ENCODE measurements at places on chromosomes 5 and 9.

- DNase-seq: no peak
Measured at GRCh38 chr5:31427013-31427723, 104.7 kb downstream of the DROSHA start.

DNA sequence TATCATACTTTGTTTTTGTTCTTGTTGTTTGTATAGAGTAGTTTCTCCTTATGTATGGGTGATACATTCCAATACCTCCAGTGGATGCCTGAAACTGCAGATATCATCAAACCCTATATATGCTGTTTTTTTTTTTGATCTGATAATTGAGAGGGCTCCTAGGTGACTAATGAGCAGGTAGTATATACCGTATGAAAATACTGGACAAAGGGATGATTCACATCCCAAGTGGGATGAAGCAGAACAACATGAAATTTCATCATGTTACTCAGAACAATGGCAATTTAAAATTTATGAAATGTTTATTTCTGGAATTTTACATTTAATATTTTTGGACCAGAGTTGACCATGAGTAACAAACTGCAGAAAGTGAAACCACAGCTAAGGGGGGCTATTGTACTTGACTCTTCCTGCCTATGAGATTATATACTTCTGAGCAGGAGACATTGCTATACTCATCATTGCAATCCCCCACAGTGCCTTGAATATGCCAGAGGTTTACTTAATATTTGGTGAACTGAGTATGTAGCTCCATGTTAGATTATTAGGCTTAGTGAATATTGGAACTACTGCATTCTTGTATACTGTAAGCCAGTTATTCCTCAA is 258.7 kb upstream of the FBXL7 start:
- no peak for DNase-seq

GRCh38 chr9:892123-892522 is 50.6 kb downstream of the DMRT1 start:
- no peak for DNase-seq

- no peak for DNase-seq
Measured at GRCh38 chr9:119881898-119882297, 512.7 kb upstream of the BRINP1 start.

DNA sequence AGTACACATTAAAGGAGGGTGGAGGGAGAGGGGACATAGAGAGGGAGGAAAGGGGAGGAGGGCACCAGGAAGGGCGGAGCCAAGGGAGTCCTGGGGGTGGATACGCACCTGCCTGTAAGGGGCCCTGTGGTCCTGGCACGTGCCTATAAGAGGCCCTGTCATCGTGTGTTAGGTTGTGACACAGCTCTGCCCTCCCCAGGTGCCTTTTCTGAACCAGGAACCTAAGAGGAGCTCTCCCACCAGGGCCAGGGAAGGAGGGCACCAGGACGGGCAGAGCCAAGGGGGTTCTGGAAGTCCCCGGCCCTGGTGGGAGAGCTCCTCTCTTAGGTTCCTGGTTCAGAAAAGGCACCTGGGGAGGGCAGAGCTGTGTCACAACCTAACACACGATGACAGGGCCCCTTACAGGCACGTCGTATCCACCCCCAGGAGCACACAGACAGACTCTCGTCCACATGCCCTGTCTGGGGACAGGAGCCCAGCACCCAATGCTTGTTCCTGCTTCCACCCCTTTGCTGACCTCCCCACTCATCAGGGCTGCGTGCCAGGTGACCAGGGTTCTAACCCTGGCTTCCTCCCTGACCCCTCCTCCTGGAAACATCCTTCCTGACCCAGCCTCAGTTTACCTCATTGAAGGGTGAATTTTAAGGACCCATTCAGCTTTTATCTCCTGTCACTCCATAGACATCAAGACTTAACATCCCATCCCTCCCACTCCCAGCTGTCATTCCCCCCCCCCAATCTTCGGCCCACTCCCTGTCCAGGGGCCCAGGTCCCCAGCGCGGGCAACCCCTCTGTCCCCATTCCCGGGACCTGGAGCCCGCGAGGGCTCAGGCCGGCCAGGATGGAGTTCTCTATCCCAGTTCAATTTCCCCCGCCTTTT is 12.9 kb upstream of the OLFM1 start:
- DNase-seq: no peak

All from activated naive CD4-positive, alpha-beta T cell (primary cell).